K562 (cell line): ENCODE measurements at places on chromosomes 4 and X.
A peak's percentile ranks its signal among the peaks of the same experiment; 100 is the strongest.

- no peaks in the 10 kb centered on the region for H3K4me1 ChIP-seq
- no peak for DNase-seq
- peaks cover 21% of the 10 kb centered on the region; the same call in 2 of the 3 replicates for H3K27me3 ChIP-seq
- no peaks in the 10 kb centered on the region for H3K36me3 ChIP-seq
Measured at GRCh38 chr4:183875251-183875825, 29.8 kb upstream of the STOX2 start.

DNA sequence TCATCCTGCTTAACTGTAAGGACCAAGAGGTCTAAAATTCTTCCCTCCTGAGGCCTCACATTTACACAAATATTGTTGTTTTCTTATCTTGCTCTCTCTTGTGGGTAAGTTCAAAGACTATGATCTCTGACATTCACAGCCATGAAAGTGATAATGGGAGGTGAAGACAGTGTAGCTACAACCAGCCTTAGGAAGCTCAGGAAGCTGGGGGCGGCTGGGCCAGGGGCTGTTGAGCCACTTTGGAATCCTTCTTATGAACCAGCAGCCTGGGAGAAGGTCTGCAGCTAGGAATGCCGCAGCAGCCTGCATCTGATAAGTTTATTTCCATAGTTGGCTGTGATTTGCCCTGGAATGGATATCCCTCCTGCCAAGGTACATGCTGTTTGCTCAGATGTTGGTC lies 316.2 kb downstream of the STIM2 start:
- DNase-seq: no peak
- H3K27me3 ChIP-seq: no peaks in the 10 kb centered on the region
- no peak overlapping the region for H3K27ac ChIP-seq
- H3K4me1 ChIP-seq: no peaks in the 10 kb centered on the region
- H3K4me3 ChIP-seq: no peak overlapping the region

GRCh38 chr4:80295826-80296225 lies 29.4 kb downstream of the FGF5 start:
- no peak overlapping the region for H3K27ac ChIP-seq
- H3K4me3 ChIP-seq: no peak overlapping the region
- no peaks in the 10 kb centered on the region for H3K27me3 ChIP-seq
- H3K4me1 ChIP-seq: no peaks in the 10 kb centered on the region

DNA sequence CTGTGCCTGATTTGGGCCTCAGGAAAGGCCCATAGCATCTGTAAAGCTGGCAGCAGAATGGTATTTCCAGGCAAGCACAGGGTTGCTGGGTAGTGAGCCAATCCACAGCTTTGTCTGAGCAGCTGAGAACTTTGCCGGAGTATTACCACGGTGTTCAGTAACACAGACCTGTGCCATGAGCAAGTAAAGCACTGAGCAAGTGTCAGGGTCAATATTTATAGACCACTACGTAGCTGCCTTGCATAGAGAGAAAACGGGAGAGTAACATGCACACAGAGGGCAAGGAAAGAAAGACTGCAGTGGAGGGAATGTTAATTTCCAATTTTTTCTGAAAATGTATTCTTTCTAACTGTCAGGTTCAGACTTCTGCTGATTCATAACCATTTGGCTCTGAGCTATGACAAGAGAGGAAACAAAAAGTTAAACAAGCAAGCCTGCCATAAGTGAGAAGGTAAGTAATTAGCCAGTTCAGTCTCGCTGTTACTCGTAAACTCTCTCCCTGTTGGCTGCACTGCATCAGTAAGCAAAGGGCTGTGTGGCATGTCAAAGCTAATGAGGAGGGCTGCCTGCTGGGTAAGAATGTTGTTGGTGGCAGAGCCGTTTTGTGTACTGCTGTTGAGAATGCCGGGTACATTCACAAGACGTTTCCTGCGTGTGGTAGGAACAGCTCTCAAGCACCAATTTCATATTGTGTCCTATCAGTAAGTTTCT lies 238.1 kb downstream of the BMPR1B start:
- no peak for DNase-seq
- no peaks in the 10 kb centered on the region for H3K36me3 ChIP-seq
- no peaks in the 10 kb centered on the region; the same call in 2 of the 3 replicates for H3K27me3 ChIP-seq
- no peak overlapping the region for H3K4me3 ChIP-seq
- no peaks in the 10 kb centered on the region for H3K4me1 ChIP-seq

DNA sequence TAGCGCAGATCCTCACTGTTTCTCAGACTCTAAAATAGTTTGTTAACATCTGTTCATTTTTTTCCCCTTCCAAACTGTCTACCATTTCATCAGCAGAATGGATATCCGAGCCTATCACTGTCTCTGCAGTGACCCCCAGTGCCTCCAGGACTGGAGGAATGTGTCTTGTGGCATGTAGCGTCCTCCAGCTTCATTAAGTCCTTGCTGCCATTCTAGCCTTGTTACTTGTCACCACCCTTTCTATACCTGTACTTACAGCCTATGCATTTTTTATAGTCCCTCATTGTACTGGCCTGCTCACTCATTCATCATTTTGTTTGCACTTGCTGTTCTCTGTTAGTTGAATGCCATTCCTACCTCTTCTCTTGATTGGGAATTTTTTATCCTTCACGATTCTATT lies 179.1 kb downstream of the BMPR1B start:
- H3K4me1 ChIP-seq: no peaks in the 10 kb centered on the region
- no peak overlapping the region for H3K27ac ChIP-seq
- H3K27me3 ChIP-seq: no peaks in the 10 kb centered on the region

DNA sequence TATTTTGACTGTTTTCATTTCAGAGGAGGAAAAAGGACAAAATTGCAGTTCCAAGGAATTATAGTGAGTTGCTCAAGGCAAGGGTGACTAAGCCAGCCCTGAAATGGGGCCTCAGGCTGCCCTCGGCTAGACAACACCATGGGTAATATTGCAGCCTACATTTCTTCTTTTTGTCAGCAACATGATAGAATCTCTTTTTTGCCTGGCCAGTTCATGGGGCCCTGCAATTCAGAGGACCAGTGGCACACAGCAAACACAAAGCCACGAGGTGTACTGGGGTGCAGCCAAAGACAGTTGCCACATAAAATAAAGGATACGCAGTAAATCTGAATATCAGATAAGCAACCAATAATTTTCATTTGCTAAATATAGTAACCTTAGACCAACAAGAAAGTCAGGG lies 41.8 kb downstream of the RBM47 start:
- peaks cover 49% of the 10 kb centered on the region for H3K27me3 ChIP-seq
- H3K4me3 ChIP-seq: no peak overlapping the region
- no peak for DNase-seq
- H3K4me1 ChIP-seq: no peaks in the 10 kb centered on the region
- no peaks in the 10 kb centered on the region for H3K36me3 ChIP-seq

DNA sequence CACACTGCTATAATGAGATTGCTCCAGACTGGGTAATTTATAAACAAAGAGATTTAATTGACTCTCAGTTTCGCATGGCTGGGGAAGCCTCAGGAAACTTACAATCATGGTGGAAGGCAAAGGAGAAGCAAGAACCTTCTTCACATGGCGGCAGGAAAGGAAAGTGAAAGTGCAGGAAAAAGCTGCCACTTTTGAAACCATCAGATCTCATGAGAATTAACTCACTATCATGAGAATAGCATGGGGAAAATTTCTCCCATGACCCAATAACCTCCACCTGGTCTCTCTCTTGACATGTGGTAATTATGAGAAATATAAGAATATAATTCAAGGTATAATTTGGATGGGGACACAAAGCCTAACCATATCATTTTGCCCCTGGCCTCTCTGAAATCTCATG lies 884.2 kb downstream of the GLUD2 start:
- H3K27ac ChIP-seq: no peak overlapping the region
- DNase-seq: no peak
- H3K4me1 ChIP-seq: no peaks in the 10 kb centered on the region
- no peak overlapping the region for H3K4me3 ChIP-seq
- no peaks in the 10 kb centered on the region for H3K27me3 ChIP-seq

DNA sequence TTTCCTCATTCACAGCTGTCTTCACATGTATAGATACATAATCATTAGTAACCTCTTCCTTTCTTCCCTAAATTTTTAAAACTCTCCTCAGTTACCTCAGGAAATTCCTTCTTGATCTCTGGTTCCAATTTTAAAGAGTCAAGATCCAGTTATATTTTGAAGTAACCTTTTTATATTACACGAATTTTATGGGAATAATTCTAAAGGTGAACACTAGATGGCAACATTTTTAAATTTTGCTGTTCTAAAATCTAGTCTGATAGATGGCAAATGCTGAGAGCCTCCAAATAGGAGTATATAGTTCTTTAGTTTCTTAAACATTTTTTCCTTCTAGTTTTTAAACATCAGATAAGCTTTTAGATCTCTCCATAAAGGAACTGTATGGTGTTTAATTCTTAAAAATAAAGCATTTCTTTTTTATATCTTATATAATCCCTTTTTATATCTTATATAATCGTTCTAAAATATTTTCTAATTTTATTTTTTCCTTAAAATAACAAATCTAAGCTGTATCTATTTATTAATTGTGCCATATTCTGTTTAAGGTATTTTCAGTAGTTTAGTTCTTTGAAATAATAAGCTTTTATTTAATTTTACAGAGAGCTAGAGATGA lies 37.9 kb upstream of the PAPSS1 start:
- H3K27ac ChIP-seq: no peak overlapping the region
- no peaks in the 10 kb centered on the region for H3K27me3 ChIP-seq
- no peaks in the 10 kb centered on the region for H3K4me1 ChIP-seq
- peak; percentile 15 for DNase-seq
- H3K4me3 ChIP-seq: no peak overlapping the region
- H3K36me3 ChIP-seq: no peaks in the 10 kb centered on the region

- peak; percentile 85 for DNase-seq
- no peak overlapping the region for H3K27ac ChIP-seq
- no peak overlapping the region for H3K4me3 ChIP-seq
- H3K27me3 ChIP-seq: no peaks in the 10 kb centered on the region
- peaks cover 56% of the 10 kb centered on the region; the same call in 2 of the 3 replicates for H3K36me3 ChIP-seq
Measured at GRCh38 chrX:155086202-155086840, 15.0 kb downstream of the BRCC3 start.

GRCh38 chr4:24274381-24274941 lies 309.9 kb downstream of the DHX15 start:
- no peaks in the 10 kb centered on the region for H3K27me3 ChIP-seq
- DNase-seq: no peak
- no peak overlapping the region for H3K4me3 ChIP-seq
- no peak overlapping the region for H3K27ac ChIP-seq
- no peaks in the 10 kb centered on the region for H3K4me1 ChIP-seq
- no peaks in the 10 kb centered on the region for H3K36me3 ChIP-seq

- no peaks in the 10 kb centered on the region for H3K36me3 ChIP-seq
- no peak overlapping the region for H3K27ac ChIP-seq
- no peak overlapping the region for H3K4me3 ChIP-seq
- H3K4me1 ChIP-seq: no peaks in the 10 kb centered on the region
Measured at GRCh38 chr4:70449220-70449619, 22.8 kb upstream of the MUC7 start.

DNA sequence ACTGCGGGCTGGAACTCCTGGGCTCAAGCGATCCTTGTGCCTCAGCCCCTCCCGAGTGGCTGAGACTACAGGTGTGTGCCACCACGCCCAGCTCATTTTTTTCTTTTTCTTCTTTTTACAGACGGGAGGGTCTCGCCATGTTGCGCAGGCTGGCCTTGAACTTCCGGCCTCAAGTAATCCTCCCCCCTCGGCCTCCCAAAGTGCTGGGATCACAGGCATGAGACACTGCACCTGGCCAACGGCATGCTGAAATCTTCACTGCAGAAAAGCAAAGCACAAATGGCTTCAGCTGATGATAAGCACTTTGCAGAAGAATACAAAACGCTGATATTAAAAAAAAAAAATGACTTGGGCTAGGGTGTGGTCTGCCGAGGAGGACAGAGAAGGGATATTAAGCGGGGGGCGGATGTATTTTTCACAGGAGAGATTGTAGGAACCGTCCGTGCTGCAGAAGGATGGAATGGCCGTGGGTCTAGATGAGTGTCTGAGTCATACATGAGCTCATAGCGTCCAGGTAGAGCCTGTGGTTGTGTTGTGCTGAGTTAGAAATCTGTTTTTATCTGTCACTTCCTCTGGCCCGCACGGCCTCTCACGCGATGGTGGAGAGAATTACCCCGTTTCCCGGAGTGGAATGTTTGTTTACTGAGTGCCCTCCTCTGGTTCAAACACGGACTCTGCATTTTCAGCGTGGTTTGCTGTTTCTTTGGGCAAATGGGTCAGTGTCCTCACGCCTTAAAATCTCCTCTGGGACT lies 8.5 kb upstream of the AKAP17A start:
- no peaks in the 10 kb centered on the region for H3K36me3 ChIP-seq
- no peak for DNase-seq
- H3K4me3 ChIP-seq: no peak overlapping the region
- H3K27ac ChIP-seq: no peak overlapping the region

- no peaks in the 10 kb centered on the region for H3K36me3 ChIP-seq
- no peak overlapping the region for H3K27ac ChIP-seq
- H3K27me3 ChIP-seq: no peaks in the 10 kb centered on the region
- no peaks in the 10 kb centered on the region for H3K4me1 ChIP-seq
- DNase-seq: no peak
Measured at GRCh38 chrX:34859191-34859590, 83.4 kb upstream of the FAM47B start.

- H3K27ac ChIP-seq: no peak overlapping the region
- H3K4me3 ChIP-seq: no peak overlapping the region
- H3K36me3 ChIP-seq: no peaks in the 10 kb centered on the region
Measured at GRCh38 chr4:22672944-22673343, 19.8 kb upstream of the GBA3 start.

DNA sequence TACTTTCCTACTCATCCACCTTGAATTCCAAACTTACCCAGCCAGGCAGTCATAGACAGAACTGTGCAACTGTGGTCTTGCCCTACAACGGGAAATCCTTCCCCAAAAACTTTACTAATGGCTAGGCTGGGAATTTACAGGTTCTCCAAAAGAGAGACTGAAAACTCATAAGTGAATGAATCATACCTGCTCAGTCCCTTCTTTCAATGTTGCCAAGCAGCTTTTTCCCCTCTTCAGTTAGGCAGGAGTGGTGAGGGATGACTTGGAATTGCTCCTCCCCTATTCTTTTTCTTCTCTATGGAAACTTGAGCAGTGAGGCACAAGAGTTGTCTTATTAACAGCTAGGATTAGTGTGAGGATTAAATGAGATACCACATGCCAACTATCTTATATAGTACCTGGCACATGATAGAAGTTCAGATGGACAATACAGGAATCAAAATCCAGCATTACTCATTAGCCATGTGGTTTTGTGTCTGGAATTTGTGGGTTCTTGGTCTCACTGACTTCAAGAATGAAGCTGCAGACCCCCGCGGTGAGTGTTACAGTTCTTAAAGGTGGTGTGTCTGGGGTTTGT lies 105.9 kb downstream of the TEX13A start:
- H3K4me1 ChIP-seq: no peaks in the 10 kb centered on the region
- no peak overlapping the region for H3K27ac ChIP-seq

- H3K27ac ChIP-seq: no peak overlapping the region
- DNase-seq: no peak
- H3K36me3 ChIP-seq: no peaks in the 10 kb centered on the region
- H3K4me1 ChIP-seq: no peaks in the 10 kb centered on the region
Measured at GRCh38 chr4:19368800-19369199, 882.9 kb upstream of the SLIT2 start.
